ENCODE measurements at places on chromosomes 11 and 22. TPM values are rescaled to one million over a fixed set of nuclear protein-coding genes. Genes with fewer than 3 reads are reported as not detected.

The C11orf42 gene
- total RNA-seq = not detected

The ARL14EP gene
- 28.9 TPM for total RNA-seq

The BARX2 gene
- not detected for total RNA-seq

The RAB3IL1 gene
- total RNA-seq = 3.4 TPM

The MRGPRX4 gene
- not detected for total RNA-seq

The FBLN1 gene
- 152 TPM for total RNA-seq

The CNGA4 gene
- total RNA-seq = not detected

The MRPL21 gene
- total RNA-seq = 64.4 TPM

The FERMT3 gene
- total RNA-seq = 2.8 TPM

The PDE2A gene
- 3.0 TPM for total RNA-seq

The EFEMP2 gene
- total RNA-seq = 36.0 TPM

The KDM4D gene
- 3.1 TPM for total RNA-seq

The LPXN gene
- total RNA-seq = 3.1 TPM

The RAPSN gene
- 0.50 TPM for total RNA-seq

The BAIAP2L2 gene
- 0.52 TPM for total RNA-seq

The CCDC15 gene
- total RNA-seq = 6.1 TPM

The BTBD10 gene
- total RNA-seq = 28.2 TPM

The ALDH3B2 gene
- total RNA-seq = not detected

The ANO1 gene
- not detected for total RNA-seq

The LAYN gene
- 4.4 TPM for total RNA-seq

The EMSY gene
- 39.1 TPM for total RNA-seq

The CPT1A gene
- total RNA-seq = 0.48 TPM

The PDGFD gene
- 3.4 TPM for total RNA-seq

The NXPE2 gene
- 0.26 TPM for total RNA-seq

The GRIK4 gene
- 0.86 TPM for total RNA-seq

The ZFTA gene
- 67.2 TPM for total RNA-seq

The HBE1 gene
- 0.56 TPM for total RNA-seq

The API5 gene
- 166 TPM for total RNA-seq

The LRRC56 gene
- total RNA-seq = 2.1 TPM

The CHRM1 gene
- total RNA-seq = not detected

The GAB4 gene
- not detected for total RNA-seq

The OR10D3 gene
- total RNA-seq = not detected

The ZP1 gene
- not detected for total RNA-seq

The LRRC74B gene
- not detected for total RNA-seq

The TMEM126A gene
- total RNA-seq = 34.6 TPM

The MED15 gene
- total RNA-seq = 84.5 TPM

The SCUBE2 gene
- total RNA-seq = 7.5 TPM

The MYBPC3 gene
- not detected for total RNA-seq

The ART5 gene
- total RNA-seq = 1.4 TPM

The NXPE1 gene
- not detected for total RNA-seq
